ENCODE measurements at places on chromosomes 3 and 15.

DNA sequence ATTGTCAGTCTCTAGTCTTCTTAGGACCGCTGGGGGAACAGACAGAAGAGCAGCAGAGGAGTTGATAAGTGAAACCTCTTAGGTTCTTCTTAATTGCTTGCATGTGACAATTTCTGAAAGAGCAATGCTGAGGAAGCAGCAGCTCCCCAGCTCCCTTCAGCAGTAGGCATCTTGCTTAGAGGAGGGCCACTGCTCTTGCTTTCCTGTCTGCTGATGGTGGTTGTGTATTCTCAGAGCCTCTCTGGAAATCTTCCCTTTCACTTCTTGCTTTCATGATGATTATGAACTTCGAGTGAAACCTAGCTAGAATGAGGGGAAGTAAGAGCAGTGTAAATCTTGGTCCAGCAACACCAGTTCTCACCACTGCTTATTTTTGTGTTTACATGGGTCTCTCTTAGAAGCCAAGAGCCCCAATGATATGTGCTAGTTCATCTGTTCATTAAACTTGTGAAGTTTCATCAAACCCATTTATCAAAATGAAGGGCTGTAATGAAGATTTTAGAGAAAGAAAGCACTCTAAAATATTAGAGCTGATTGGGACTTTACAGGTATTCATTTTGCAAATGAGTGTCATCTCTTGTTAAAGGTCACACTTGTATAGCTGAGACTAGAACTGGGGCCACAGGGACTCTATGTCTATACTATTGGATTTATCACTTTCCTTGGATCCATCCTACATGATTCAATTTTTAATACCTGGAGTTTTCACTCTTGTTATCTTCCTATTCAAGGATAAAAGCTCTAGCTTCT is 246.7 kb downstream of the LPP start:
- no peak for DNase-seq

DNA sequence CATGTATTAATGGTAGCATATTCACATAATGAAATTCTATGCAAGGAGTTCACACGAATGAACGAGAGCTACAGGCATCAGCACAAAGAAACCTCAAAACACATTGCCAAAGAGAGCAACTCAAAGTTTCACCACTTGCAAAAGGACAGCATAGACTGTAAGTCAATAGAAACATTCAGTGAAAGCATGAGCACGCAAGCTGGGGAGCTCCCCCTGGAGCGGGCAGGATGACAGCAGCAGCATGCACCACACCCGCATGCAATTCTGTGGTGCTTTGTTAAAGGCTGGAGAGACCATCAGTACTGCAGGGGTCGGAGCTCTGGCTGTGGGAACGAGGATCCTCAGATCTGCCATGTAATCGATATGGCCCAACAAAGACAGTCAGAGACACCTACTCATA is 18.7 kb downstream of the OCA2 start:
- no peak for DNase-seq

DNA sequence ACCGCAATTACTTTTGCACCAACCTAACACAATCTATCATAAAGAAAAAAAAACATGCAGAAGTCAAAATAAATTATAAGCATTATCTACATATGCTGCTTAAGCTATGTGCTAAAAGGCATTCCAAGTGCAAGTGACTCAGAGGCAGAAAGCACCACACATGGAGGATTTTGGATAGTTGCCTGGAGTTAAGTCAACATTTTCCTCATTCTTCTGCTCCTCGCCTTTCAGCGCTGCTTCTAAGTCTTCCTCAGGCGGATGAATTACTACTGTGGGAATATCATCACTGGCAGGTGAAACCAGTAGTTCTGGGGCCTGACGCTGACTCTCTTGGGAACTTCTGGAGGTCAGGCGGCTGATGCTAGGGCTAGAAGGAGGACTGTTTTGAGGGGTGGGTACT is 53.1 kb downstream of the SLC4A7 start:
- DNase-seq = peak; percentile 60

GRCh38 chr3:42906848-42907183 is 874 bp downstream of the ZNF662 start:
- no peak for DNase-seq

DNA sequence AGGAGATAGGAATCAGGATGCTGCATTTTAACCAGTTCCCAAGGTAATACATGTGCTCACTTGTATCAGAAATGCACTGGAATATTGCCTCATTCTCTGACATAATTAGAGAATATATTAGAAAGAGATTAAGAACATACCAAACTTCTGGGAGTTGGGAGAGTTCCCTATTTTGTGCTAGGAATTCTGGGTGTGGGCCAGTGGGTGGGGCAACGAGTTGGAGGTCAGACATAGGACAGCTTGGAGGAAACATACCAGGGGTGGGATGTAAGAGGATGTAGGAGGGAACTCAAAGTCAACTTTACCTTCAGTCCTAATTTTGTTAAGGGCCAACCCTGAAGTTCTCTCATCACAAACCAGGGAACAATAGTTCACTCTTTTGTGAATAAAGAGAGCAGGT is 83.6 kb downstream of the SLC7A14 start:
- peak; percentile 15 for DNase-seq

- no peak for DNase-seq
Measured at GRCh38 chr3:192833177-192833890, 84.3 kb downstream of the MB21D2 start.

GRCh38 chr3:159782724-159783421 is 205.8 kb upstream of the IL12A start:
- no peak for DNase-seq

- DNase-seq = no peak
Measured at GRCh38 chr3:156561533-156561932, 6.6 kb upstream of the SSR3 start.

GRCh38 chr3:139934613-139935015 is 371 bp upstream of the CLSTN2 start:
- DNase-seq = peak; percentile 8

DNA sequence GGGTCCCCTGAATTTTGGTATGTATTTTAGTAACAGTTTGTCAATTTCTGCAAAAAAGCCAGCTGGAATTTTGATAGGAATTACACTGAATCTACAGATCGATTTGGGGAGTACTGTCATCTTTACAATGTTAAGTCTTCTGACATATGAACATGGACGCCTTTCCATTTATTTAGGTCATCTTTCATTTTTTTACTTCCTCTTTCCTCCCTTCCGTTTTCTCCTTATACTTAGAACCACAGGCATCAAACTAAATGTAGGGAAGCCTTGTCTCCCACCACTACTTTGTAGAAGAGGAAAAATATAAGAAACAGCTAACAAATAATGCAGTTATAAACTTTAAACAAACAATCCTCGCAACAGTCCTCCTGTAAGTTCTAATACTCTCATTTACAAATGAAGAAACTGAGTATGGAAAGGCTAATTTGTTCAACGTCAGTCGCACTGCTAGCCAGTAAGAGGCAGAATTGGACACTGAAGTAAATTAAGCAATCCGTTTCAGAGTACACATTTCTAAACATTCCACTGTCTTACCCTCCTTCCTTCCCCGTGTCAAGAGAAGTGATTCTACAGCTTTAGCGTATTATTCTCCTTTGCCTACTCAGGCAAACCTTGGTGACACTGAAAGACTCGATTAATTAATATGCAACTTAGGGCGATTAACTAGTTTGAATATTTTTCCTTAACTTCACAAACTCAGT is 25.6 kb downstream of the RHOA start:
- DNase-seq = no peak

DNA sequence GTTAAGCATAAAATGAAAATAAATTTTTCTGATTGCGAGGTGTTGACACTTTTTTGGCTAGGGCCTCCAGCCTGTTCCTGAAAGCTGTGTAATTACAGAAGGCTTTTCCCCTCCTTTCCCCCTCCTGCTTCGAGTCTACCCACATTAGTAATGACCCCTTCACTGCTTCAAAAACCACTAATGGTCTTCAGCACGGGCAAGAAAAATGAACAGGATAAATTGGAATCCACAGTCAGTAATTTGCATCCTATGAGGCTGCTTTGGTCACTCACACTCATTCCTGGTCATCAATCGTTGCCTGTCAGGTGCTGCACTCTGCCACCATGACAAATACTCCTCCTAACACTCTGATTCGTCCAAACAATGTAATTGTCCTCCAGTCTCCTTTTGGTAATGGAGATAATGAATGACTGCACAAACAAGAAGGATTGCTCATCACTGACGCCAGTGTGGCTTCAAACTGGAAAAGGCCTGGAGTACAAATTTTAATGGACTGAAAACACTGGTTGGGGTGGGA is 148.6 kb downstream of the MEIS2 start:
- no peak for DNase-seq

DNA sequence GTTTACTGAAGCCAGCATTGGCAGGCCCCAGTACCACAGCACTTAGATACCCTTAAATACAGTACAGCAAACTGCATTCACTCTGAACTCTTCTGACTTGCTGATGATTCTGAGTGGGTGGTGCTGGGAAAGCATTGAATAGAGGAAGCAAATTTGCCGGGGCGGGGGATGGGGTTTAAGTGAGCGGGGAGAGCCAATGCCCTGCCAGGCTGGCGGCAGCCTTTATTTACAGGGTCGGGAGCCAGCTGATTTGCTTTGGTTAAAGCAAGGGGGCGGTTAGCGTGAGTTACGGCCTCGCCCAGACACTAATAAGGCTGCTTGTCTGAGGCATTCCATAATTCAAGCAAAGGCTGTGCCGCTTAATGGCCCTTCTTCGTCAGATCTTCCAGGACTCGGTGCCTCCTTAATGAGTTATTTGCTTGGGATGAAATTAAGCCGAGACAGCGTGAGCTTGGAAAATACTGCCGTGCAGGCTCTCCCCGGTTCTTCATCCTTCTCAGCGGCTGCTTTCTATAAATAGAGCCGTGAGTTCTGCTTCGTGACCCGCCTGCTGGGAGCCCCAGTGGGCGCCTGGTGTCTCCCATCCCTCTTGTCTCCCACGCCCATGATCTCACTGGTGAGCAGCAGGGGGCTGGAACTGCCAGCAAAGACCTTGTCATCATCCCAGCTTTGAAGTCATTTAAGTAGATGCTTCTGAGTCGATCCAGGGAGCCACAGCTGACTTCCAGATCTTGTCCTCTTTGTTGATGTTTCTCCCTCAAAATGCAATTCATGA is 25.8 kb downstream of the SPSB4 start:
- DNase-seq = no peak

GRCh38 chr3:127263586-127264231 is 24.1 kb downstream of the PRR20G start:
- DNase-seq = no peak

DNA sequence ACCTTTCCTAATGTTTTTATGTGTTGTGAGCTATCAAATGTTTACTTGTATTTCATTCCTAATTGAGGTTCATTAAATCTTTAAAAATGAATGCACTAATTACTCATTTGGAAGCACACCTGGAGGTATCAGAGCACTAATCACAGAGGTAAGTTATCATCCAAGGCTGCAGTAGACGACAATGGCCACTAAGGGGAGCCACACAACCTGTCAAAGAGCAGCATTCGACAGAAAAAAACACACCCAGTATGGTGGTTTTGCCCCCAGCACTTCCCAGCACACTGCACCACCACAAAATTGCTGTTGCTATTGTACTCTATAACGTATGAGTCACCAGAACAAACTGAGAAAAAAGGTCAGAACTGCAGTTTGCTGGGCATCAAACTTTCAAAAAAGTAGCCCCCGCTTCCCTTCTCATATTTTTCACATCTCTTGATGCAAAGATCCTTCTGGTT is 205.9 kb upstream of the IGF1R start:
- DNase-seq = peak; percentile 52

GRCh38 chr3:25911525-25912295 is 121.8 kb downstream of the OXSM start:
- DNase-seq = no peak

DNA sequence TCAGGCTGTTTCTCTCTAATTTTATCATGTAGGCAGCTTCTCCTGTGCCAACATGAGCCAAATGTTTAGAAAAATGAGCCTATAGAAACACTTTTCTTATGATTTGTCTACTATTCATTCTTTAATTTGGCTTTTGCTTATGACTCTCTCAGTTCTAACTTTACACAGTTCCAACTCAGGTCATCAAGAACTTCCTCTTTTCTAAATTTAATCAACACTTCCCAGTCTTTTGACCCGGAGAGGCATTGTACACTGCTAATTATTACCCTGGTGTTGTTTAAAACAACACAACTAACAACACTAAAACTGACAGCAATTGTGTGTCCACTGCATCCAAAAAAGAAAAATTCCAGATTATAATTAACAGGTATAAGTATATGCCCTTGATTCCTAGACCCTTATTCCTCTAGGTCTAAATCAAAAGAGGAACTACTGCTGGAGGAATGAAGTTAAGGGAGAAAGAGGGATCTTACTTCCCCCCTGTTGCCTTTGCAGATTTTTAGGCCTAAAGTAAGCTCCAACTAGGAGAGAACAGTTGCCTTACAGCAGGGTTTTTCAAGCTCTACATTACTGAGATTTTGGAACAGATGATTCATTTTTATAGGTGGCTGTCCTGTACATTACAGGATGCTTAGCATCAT is 332.2 kb upstream of the GOLIM4 start:
- DNase-seq = no peak

- no peak for DNase-seq
Measured at GRCh38 chr3:152209060-152209459, 59.7 kb upstream of the MBNL1 start.

GRCh38 chr3:76679541-76679940 is 360.4 kb upstream of the ROBO2 start:
- no peak for DNase-seq

- no peak for DNase-seq
Measured at GRCh38 chr3:54878145-54878544, 49.7 kb downstream of the LRTM1 start.

DNA sequence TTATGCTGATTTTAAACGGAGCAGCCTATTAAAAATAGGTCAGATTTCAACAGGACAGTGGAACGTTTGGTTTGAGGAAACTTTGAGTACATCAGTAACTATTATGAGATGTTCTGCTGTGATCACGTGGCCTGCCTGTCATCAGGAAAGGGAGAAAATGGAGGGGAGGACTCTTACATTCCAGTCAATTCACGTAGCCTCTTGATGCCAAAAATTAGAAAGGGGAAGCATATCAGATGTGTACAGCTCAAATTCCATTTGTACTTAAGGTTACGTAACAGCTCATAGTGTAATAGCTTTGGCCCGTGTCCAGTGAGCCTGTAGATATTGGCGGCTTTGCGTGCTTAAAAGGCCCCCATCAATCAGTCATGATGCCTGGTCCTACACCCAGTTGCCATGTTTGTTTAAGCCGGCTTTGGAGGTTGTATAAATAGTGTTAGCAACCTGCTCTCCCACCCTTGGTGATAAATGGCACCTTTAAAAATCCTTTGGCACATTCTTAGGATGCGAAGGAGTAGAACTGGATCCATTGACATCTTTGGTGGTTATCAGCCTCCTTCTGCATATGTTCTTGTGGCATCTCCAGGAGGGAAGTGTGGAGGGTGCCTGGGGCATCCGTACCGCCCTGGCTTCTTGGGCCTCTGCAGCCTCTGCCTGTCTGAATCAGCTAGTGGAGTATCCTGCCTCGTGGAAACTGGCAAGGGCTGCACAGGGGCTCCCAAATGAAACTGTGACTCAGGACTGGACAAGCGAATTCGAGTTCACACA is 163.9 kb downstream of the THSD4 start:
- DNase-seq = peak; percentile 78
